ENCODE measurements at places on chromosomes 7 and 10. TPM values are rescaled to one million over a fixed set of nuclear protein-coding genes. Genes with fewer than 3 reads are reported as not detected.

The FAM25A gene
- not detected for polyA plus RNA-seq

The ZNF277 gene
- 43.3 TPM for polyA plus RNA-seq

The SCART1 gene
- polyA plus RNA-seq = 2.2 TPM

The LAMB4 gene
- polyA plus RNA-seq = 2.7 TPM

The OPN4 gene
- polyA plus RNA-seq = not detected

The HPSE2 gene
- 1.4 TPM for polyA plus RNA-seq

The ZFYVE27 gene
- 23.7 TPM for polyA plus RNA-seq

The PTPRE gene
- 7.8 TPM for polyA plus RNA-seq

The BEND7 gene
- 39.7 TPM for polyA plus RNA-seq

The GIMAP2 gene
- polyA plus RNA-seq = 6.4 TPM

The GRID1 gene
- 1.6 TPM for polyA plus RNA-seq

The THNSL1 gene
- polyA plus RNA-seq = 17.2 TPM

The SORBS1 gene
- polyA plus RNA-seq = 35.2 TPM

The VTI1A gene
- 22.2 TPM for polyA plus RNA-seq

The GRID2IP gene
- polyA plus RNA-seq = 0.72 TPM

The INTS1 gene
- 87.9 TPM for polyA plus RNA-seq

The PKD2L1 gene
- 0.09 TPM for polyA plus RNA-seq

The LCOR gene
- polyA plus RNA-seq = 29.1 TPM

The SMNDC1 gene
- polyA plus RNA-seq = 53.0 TPM

The EVX1 gene
- not detected for polyA plus RNA-seq

The RET gene
- polyA plus RNA-seq = 23.8 TPM

The AASS gene
- polyA plus RNA-seq = 69.2 TPM

The ADCYAP1R1 gene
- 1.5 TPM for polyA plus RNA-seq

The DRGX gene
- polyA plus RNA-seq = 0.09 TPM

The C7orf57 gene
- polyA plus RNA-seq = 1.3 TPM

The SCIN gene
- polyA plus RNA-seq = 154 TPM

The METTL27 gene
- 12.9 TPM for polyA plus RNA-seq

The GPER1 gene
- 6.5 TPM for polyA plus RNA-seq

The EBLN1 gene
- polyA plus RNA-seq = not detected

The CYP26C1 gene
- polyA plus RNA-seq = 0.16 TPM

The OAT gene
- polyA plus RNA-seq = 86.1 TPM

The SDK1 gene
- 7.6 TPM for polyA plus RNA-seq

The GIMAP8 gene
- 10.4 TPM for polyA plus RNA-seq

The STEAP2 gene
- 11.4 TPM for polyA plus RNA-seq

The MEOX2 gene
- polyA plus RNA-seq = 2.7 TPM

The SLC4A2 gene
- 110 TPM for polyA plus RNA-seq

The TRIM50 gene
- 0.28 TPM for polyA plus RNA-seq

The SLC16A9 gene
- polyA plus RNA-seq = 50.2 TPM

The SLC18A2 gene
- 0.62 TPM for polyA plus RNA-seq

The C10orf53 gene
- not detected for polyA plus RNA-seq

The BMPR1A gene
- 60.8 TPM for polyA plus RNA-seq

The CCDC172 gene
- polyA plus RNA-seq = not detected

The HKDC1 gene
- polyA plus RNA-seq = 15.3 TPM

The NPVF gene
- not detected for polyA plus RNA-seq

The SPDYE11 gene
- polyA plus RNA-seq = 0.83 TPM

The GJD4 gene
- polyA plus RNA-seq = 0.26 TPM

The CADPS2 gene
- 63.4 TPM for polyA plus RNA-seq

The GNAT3 gene
- not detected for polyA plus RNA-seq

The TRPV5 gene
- polyA plus RNA-seq = 0.80 TPM
